Subcutaneous adipose tissue (tissue), 4 donors: ENCODE measurements at places on chromosomes 12 and 14. TPM values are rescaled to one million over a fixed set of nuclear protein-coding genes. Genes with fewer than 3 reads are reported as not detected.

TSPAN8 gene
- total RNA-seq, result 4.7 TPM

RILPL1 gene
- total RNA-seq, result 7.3 TPM

LAG3 gene
- 0.44 TPM for total RNA-seq

TBPL2 gene
- total RNA-seq, result not detected

ETFBKMT gene
- 1.9 TPM for total RNA-seq

OR4E2 gene
- total RNA-seq, result not detected

LMNTD1 gene
- total RNA-seq, result not detected

SERPINA5 gene
- 2.0 TPM for total RNA-seq

DICER1 gene
- 84.4 TPM for total RNA-seq

C1RL gene
- total RNA-seq, result 66.2 TPM

PRB2 gene
- total RNA-seq, result not detected

STYK1 gene
- not detected for total RNA-seq

TAS2R7 gene
- not detected for total RNA-seq

CLEC7A gene
- total RNA-seq, result 26.0 TPM

GDF3 gene
- total RNA-seq, result not detected

SIX1 gene
- 14.5 TPM for total RNA-seq

TMEM63C gene
- not detected for total RNA-seq

CKB gene
- 53.8 TPM for total RNA-seq

DHRS2 gene
- not detected for total RNA-seq

SDR9C7 gene
- not detected for total RNA-seq

CMA1 gene
- total RNA-seq, result 2.2 TPM

CLEC4A gene
- total RNA-seq, result 6.6 TPM

WNT5B gene
- 5.4 TPM for total RNA-seq

SLC6A13 gene
- total RNA-seq, result 0.88 TPM

ASCL1 gene
- total RNA-seq, result not detected

SLC25A21 gene
- total RNA-seq, result not detected

PIANP gene
- total RNA-seq, result not detected
